ENCODE measurements at places on chromosomes 11 and 22.
A peak's percentile ranks its signal among the peaks of the same experiment; 100 is the strongest.

DNA sequence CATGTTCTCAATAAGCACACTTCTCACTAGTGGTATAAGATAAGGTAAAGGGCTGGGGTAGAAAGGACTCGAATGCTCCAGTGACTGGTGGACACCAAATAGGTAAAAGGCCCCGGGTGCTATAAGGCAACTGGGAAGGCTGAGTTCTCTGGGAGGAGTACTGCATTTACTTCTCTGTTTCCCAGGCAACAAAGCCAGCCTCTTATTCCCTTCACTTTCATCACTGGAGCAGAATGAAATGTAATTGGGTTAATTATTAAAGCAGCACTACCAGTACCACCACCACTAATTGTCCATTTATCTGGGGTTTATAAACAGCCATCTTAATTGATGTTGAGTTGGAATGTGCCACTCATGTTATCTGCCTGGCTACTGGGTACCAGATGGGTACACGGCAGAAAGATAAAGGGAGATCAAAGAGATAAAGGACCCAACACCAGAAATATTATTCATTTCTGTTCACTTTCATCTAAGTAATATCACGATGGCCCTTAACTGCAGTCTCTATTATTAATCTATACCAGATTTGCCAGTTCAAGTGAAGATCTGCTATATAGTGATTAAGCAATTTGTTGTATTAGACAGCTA lies 94.4 kb upstream of the CHRM4 start:
- H3K36me3 ChIP-seq = peaks cover 1% of the 10 kb centered on the region
- H3K27ac ChIP-seq = no peak overlapping the region
- no peak for DNase-seq
- H3K4me3 ChIP-seq = no peak overlapping the region
- H3K4me1 ChIP-seq = no peaks in the 10 kb centered on the region
- H3K27me3 ChIP-seq = no peaks in the 10 kb centered on the region

DNA sequence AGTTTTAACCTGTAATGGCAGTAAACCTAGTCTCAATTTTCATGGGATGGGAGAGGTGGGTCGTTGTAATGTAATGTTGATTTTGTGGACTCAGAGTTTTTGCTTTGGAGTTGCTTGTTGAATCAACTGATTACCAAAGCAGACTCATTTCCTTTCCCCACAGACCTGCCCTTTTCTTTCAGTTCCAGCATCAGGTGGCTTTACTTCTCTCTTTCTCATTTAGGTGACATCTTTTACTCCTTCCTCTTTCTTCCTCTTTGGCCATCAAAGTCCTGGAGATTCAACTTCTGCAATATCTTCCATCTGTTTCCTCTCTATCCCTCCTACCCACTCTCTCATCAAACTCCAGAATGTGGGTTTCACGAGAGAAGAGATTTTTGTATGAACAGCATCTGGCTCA lies 313.9 kb downstream of the TMEM135 start:
- H3K36me3 ChIP-seq = no peaks in the 10 kb centered on the region
- H3K4me1 ChIP-seq = peaks cover 6% of the 10 kb centered on the region
- H3K27ac ChIP-seq = no peak overlapping the region
- no peak overlapping the region for H3K4me3 ChIP-seq

- H3K27me3 ChIP-seq = no peaks in the 10 kb centered on the region
- peak overlapping the region; percentile 51 for H3K4me3 ChIP-seq
- no peak overlapping the region for H3K27ac ChIP-seq
- peaks cover 9% of the 10 kb centered on the region for H3K4me1 ChIP-seq
These were observed 593 bp downstream of the SSH3 start for GRCh38 chr11:67303835-67304411.

DNA sequence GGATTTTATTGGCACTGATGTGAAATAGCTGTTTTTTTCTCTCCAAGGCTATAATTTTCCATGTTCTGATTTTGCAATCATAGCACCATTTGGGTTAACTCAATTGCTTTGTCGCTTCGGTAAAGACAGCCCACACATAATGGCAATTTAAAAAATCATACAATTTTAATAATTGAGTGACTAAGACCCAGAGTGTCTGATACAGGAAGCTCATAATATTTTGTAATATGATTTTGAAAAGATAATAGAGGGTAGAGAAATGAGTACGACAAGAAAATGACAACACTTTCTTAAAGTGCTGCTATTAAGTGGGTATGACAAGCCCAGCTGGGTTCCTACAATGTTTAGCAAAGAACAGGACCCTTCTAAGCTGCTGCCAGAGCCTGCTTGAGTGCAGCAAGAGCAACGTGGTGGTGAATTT lies 439.1 kb downstream of the METTL15 start:
- no peaks in the 10 kb centered on the region for H3K27me3 ChIP-seq
- no peak overlapping the region for H3K27ac ChIP-seq
- DNase-seq = no peak
- H3K4me1 ChIP-seq = no peaks in the 10 kb centered on the region
